ENCODE measurements at places on chromosomes 6 and 20.
A peak's percentile ranks its signal among the peaks of the same experiment; 100 is the strongest.

GRCh38 chr6:14454473-14454775 lies 336.9 kb downstream of the CD83 start:
- DNase-seq, result no peak

DNA sequence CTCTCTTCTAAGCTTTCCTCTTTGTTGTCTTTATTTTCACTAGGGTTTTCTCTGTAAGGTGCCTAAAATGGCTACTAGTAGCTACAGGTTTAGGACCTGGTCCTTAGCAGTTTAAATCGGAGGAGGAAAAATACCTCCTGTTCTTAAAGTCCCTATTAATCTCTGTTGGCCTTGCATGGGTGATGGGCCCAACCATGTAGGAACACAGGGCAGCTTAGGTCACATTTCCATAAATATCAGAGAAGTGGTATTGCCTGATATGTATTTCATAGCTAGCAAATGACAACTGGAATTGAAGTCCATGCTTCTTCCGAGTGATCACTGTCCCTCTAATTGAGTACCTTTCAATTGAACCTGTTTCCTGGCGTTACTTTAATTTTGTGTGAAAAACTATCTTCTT lies 70.0 kb downstream of the LAMA2 start:
- no peak for DNase-seq

GRCh38 chr6:15826814-15827318 lies 164.0 kb upstream of the DTNBP1 start:
- no peak for DNase-seq

- no peak for DNase-seq
Measured at GRCh38 chr6:29925727-29926412, 16.5 kb upstream of the HLA-A start.

GRCh38 chr6:1390133-1390945 lies 963 bp downstream of the FOXF2 start:
- no peak for DNase-seq

- DNase-seq, result no peak
Measured at GRCh38 chr6:2429460-2429859, 184.1 kb upstream of the GMDS start.

DNA sequence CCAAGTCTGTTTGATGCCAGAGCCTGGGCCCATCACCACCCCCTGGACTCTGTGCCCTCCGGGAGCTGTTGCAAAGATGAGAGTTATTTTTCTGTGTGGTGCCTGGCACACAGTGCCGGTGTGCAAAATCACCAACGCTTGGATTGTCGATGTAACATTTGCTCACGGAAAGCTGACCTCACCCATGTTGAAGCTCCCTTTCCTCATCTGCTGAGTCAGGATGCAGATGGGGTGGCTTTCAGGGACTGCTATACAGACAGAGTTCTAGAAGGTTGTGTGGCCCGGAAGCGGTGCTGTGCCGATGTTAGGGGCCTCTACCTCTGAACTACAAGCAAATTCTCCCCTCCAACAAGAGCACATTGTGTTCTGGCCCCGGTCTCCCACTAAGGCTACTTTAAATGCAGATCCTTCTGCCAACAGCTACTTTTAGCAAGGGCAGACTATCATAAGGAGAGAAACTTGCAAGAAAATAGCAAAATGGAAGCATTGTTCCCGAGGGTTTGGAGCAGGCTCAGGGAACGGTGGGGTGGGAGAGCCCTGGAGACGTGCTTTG lies 34.0 kb downstream of the EYA2 start:
- peak; percentile 59 for DNase-seq

- no peak for DNase-seq
Measured at GRCh38 chr20:51513545-51513944, 29.0 kb downstream of the NFATC2 start.

DNA sequence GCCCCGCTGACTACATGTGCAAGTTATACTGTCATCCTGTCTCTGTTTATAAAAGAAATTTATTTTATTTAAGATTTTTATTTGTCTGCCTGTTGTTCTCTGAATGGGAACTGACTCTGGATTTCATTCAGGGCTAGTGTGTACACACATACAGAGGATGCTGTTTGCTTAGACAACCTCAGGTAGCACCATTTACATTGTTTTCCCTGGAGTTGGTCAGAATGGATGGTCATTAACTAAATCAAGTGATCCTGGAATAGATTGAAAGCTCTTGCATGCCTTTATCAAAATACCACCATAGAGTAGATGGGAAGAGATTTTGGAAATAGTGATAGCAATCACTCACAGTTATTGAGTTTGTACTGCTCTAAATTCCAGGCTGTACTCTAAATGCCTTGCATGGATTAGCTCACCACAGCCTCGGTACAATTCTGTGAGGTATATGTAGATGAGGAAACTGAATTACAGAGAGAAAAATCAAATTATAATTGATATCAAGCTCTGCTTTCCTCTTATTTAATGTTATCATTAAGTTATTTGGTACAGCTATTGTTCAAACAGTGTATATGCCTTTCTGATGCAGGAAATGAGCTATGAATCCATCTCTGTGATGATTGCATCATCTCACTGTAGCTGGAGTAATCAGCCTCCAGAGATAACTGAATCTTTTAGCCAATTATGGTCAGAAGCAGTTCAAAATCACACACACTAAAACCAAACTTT lies 51.9 kb downstream of the RNF217 start:
- no peak for DNase-seq

GRCh38 chr6:109714166-109714565 lies 23.1 kb downstream of the FIG4 start:
- no peak for DNase-seq

DNA sequence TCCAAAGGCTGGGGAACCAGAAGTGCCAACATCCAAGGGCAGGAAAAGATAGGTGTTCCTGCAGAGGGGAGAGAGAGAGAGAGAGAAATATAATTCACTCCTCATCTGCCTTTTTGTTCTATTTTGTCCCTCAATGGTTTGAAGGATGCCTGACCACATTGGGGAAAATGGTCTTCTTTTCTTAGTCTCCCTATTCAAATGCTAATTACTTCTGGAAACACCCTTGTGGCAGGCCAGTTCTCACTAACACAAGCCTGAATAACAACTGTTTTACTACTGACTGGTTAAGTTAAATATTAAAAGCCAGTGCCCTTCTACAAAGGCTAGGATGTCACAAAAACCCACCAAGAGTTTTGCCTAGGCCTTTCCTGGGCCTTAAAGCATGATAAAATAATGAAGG lies 425.4 kb upstream of the HTR1E start:
- no peak for DNase-seq

GRCh38 chr6:152380351-152380767 lies 256.8 kb downstream of the SYNE1 start:
- no peak for DNase-seq

Measured in right lobe of liver (tissue), 6 donors.